Right lung (tissue), 10 donors: ENCODE measurements at places on chromosomes 5 and 9. TPM values are rescaled to one million over a fixed set of nuclear protein-coding genes. Genes with fewer than 3 reads are reported as not detected.

DNA sequence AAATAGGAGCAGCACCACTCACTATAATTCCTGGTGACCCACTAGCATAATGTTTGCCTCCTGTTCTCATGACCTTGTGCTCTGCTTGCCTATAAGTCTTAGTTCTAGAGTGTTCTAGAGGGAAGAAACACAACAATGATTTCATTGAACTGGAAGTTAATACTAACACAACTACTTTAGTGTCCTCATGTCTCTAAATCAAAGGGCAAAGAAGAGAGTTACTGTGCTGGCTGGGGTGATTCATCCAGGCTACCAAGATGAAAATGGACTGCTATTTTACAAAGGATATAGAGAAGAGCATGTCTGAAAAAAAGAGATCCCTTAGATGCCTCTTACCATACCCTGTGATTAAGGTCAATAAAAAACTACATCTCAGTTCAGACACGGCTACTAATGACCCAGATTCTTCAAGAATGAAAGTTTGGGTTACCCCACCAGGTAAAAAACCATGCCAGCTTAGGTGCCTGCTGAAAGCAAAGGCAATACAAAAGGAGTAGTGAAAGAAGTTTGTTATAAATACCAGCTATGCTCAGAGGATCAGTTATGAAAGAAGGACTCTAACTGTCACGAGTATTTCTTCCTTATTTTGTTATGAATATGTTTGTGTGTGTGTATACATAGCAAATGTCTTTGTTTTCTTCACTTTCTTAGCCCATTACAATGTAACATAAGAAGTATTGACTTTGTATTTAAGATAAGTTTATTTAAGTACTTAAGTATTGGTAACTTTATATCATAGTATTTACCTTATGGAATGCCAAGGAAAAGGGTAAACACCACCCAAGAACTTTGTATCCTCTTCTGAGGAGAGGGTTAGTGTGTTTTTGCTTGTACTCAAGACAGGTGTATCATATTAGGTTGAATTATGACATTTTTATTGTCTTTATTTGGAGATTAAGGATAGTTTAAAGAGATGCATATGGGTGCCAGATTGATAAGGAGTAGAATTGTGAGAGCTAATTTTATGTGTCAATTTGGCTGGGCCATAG is 314.1 kb upstream of the PTGER4 start:
- DNase-seq = no peak

DNA sequence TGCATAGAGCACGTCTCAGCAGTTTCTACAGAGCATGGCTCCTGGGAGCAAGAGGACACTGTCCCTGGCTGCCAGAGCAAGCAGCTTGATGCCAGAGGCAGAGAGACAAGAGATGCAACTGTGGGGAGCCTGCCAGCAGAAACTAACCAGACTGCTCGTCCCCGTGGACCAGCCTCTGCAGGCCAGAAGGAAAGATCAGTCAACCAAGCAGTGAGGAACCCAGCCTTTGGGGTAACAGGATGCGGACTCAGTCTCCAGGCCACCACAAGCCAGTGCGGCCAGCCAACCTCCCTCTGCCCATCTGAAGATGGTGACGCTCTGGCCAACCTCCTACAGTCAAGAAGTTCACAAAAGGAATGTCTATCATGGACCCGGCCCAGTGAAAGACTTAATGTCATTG is 3.7 kb downstream of the SURF4 start:
- DNase-seq = no peak

DNA sequence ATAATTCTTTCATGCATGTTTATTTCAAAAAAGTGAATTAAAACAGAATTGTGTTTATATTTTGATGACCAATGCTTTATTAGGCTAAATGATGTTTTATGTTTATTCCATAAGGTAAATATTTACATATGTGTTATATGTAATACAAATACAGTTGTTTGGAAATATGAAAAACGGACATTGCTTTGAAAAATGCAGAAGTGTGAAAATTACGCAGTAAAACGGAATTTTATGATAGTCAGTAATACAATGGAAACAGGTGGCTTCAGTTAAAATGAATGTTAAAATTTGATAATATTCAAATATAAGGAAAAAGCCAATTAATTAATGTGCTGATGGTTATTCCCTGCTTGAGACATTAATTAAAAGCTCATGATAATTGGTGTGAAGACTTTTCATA is 1633.8 kb downstream of the MAT2B start:
- no peak for DNase-seq

DNA sequence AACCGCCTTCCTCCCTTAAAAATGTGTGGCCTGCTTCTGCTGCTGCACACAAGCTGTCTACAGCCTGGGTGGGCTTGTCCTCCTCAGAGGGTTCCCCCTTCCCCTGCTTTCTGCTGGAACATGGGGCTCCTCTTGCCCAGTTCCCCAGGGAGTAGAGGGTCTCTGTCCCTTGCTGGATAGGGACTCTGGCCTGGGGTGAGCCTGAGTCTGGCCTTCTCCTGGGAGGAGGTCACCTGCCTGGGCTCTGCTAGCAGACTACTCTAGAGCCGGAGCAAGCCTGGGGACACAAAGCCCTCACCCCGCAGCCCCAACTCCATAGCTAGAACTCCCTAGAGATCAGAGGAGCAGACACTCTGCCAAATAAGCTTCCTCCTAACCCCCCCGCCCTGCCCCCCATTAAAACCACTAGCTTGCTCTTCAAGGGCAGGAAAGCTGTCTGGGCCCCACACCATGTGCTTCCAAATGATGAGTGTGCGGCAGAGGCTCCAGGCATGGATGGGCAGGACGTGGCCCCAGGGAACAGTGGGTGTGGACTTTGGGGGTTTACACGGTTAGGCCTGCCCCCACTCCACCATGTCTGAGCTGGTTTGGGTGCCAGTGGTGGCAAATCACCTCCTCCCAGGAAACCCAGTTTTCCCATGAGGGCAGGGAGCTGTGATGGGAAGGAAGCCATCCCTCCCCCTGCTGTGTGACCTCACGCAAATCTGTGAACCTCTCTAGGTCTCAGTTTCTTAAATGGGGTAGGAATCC is 10.0 kb downstream of the TCF7 start:
- no peak for DNase-seq

- DNase-seq = no peak
Measured at GRCh38 chr9:82923092-82923911, 139.6 kb downstream of the RASEF start.

- no peak for DNase-seq
Measured at GRCh38 chr5:154795235-154795596, 40.0 kb downstream of the LARP1 start.

- DNase-seq = no peak
Measured at GRCh38 chr5:132138260-132138659, 64.7 kb downstream of the CSF2 start.

GRCh38 chr5:33793276-33793675 is 98.5 kb downstream of the ADAMTS12 start:
- DNase-seq = no peak

DNA sequence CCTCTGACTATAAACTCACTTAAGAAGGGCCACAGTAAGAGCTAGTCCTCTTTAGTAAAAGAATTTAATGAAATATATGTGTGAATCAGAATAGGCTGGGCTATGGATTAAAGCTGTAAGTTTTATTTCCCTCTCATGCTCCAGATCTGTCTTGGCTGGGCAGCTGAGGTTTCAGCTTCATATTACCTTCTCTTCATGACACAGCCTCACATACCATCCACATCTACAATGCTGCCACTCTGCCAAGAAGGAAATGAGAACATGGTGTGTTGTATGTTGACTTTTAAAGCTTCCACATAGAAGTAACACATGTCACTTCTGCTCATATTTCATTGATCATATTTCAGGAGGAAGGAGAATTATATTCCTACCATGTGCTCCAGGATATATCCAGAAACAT is 776.0 kb upstream of the ACO1 start:
- DNase-seq = no peak

- DNase-seq = peak; percentile 87
Measured at GRCh38 chr5:147805030-147805454, 22.5 kb upstream of the JAKMIP2 start.

GRCh38 chr9:134049772-134050588 is 17.8 kb downstream of the BRD3 start:
- DNase-seq = no peak

GRCh38 chr5:166379517-166379916 is 1911.9 kb upstream of the WWC1 start:
- no peak for DNase-seq

GRCh38 chr5:62017092-62017491 is 288.9 kb upstream of the KIF2A start:
- peak; percentile 41 for DNase-seq

DNA sequence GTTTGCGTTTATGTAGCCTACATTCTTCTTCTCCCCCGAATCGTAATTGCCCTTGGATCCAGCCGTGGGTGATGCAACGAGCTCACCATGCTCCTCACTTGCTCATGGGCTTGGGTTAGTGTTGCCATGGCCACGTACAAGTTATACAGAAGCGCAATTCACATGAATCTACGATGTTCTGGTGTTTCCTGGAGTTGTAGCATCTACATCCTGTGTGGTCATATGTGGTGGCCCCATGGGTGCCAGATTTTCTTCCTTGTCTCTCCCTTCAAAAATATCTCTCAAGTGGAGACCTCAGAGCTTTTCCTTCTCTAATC is 115.3 kb downstream of the TLE4 start:
- DNase-seq = no peak

DNA sequence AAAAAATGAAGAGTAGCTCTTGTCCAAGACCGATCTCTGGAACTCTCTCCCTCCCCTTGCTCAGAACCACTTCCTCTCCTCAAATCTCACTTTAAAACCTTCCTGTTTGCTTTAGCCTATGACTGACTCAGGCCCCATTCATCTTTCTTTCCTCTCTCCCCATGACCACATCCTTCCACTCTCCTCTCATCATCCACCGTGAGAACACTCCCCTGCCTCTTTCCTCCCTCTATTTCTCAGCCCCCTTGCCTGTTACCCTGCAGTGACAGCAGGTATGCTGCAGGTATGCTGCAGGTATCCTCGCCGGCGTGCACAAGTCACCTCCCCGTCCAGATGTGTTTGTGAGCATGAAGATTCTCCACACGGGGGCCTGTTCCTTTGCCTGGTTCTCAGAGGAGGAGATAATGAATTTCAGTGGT is 505.3 kb downstream of the CCDC171 start:
- no peak for DNase-seq

DNA sequence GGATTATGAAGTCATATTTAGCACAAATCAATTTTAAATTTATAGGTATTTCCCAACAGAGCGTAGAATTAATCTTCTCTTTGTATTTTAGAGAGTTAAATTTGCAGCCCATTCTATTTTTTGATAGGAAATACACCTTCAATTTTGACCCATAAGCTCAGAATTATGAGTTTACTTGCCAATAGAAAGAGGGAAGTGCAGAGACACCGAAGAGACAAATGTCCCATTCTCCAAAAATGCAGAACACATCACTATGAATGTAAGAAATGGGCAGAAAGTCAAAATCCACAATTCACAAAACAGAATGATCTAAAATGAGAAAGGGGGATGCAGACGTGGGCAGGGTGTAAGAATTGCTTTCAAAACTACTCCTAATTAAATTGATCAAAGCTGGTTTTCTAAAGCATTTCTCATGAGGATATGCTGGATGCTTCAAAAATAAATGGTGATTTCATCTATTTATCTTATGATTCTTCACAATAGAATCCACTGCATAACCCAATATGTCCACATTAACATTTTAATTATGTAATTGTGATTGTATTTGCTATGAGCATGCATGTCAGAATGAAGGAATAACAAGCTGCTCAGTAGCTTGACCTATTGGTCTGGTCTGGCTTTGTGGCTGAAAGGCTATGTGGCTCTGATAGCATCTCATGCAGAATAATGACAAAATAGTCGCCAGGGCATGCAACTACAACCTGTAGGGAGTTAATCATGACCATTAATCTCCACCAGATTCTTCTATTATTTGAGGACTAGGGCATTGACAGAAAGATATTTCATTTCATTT is 550.1 kb upstream of the CDH18 start:
- DNase-seq = no peak

DNA sequence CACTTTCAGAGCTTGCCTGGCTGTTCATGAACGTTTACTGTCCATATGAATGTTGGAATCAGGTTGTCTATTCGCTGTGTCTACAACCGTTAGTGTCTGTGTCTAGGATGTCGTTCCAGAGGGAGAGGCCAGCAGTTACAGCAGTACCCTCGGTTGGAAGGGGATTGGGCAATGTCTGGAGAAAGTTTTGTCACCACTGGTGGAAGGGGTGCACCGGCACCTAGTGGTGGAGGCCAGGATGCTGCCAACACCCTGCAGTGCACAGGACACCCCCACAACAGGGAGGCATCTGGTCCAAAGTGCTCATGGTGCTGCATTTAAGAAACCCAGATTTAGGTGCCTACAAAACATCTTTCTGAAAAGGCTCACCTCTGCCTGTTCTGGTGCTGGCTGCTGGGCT is 220.7 kb downstream of the FANCC start:
- no peak for DNase-seq

GRCh38 chr5:140647042-140647419 is 399 bp downstream of the NDUFA2 start:
- no peak for DNase-seq

DNA sequence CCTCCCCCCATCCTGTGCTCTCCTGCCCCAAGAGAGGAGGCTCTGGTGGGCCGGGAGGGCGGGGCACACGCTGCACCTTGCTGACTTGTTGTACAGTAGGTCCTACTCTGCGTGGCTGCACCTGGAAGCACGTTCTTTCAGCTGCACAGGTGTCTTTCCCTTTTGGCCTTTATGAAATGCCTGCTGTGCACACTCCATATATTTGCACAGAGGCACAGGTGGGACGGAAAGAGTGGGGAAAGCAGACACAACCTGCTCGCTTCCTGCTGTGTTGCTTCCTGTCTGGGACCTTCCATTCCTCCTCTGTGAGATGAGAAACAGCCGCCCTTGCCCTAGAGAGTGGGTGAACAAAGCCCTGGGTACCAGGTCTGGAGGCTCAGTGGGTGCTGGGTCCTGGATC is 4.8 kb downstream of the USP20 start:
- no peak for DNase-seq

GRCh38 chr9:136610426-136610825 is 52.3 kb upstream of the EGFL7 start:
- DNase-seq = no peak

CYLC2 gene
- not detected for polyA plus RNA-seq

FREM1 gene
- polyA plus RNA-seq = 89.7 TPM

RANBP17 gene
- 21.5 TPM for polyA plus RNA-seq

LECT2 gene
- 0.98 TPM for polyA plus RNA-seq

ORM2 gene
- 1.4 TPM for polyA plus RNA-seq

SPINK5 gene
- 0.84 TPM for polyA plus RNA-seq

INSL4 gene
- not detected for polyA plus RNA-seq

BAAT gene
- 0.99 TPM for polyA plus RNA-seq

FBXO38 gene
- 35.3 TPM for polyA plus RNA-seq

OTP gene
- not detected for polyA plus RNA-seq

KIAA1958 gene
- 14.7 TPM for polyA plus RNA-seq

TAF11L5 gene
- not detected for polyA plus RNA-seq

ISL1 gene
- 0.15 TPM for polyA plus RNA-seq

ATOSB gene
- polyA plus RNA-seq = 13.7 TPM

LRRC19 gene
- polyA plus RNA-seq = 0.15 TPM
